NCI-H460 (cell line): ENCODE measurements at places on chromosomes 16 and 17. TPM values are rescaled to one million over a fixed set of nuclear protein-coding genes. Genes with fewer than 3 reads are reported as not detected.

GP2 gene
- not detected in 2 replicates for total RNA-seq

TSPAN10 gene
- 0.42 and 0.49 TPM in 2 replicates for total RNA-seq

LRRC37A gene
- 1.2 and 1.5 TPM in 2 replicates for total RNA-seq

CHST6 gene
- total RNA-seq: 0.81 and 0.89 TPM in 2 replicates

NRN1L gene
- 0.87 and 1.9 TPM in 2 replicates for total RNA-seq

KIF19 gene
- not detected in 2 replicates for total RNA-seq

YWHAE gene
- total RNA-seq: 417 and 518 TPM in 2 replicates

GPR139 gene
- total RNA-seq: not detected in 2 replicates

ABCC11 gene
- total RNA-seq: not detected in 2 replicates

TMEM170A gene
- total RNA-seq: 27.5 and 29.4 TPM in 2 replicates

CRHR1 gene
- not detected in 2 replicates for total RNA-seq

SHISA9 gene
- 0.02 and 0.12 TPM in 2 replicates for total RNA-seq

NOG gene
- 0.49 and 0.57 TPM in 2 replicates for total RNA-seq

KRT222 gene
- not detected in 2 replicates for total RNA-seq

PPY gene
- total RNA-seq: not detected in 2 replicates

AGRP gene
- not detected in 2 replicates for total RNA-seq
